CD4-positive, alpha-beta T cell treated with Interleukin-2 at 100 ng/mL for 4 hours (primary cell): ENCODE measurements at places on chromosomes 1 and 21.

- DNase-seq, result no peak
Observed at GRCh38 chr1:228345201-228345930, 61.3 kb downstream of the TRIM11 start.

- DNase-seq, result no peak
Observed at GRCh38 chr1:39485046-39485803, 6.2 kb upstream of the BMP8A start.

DNA sequence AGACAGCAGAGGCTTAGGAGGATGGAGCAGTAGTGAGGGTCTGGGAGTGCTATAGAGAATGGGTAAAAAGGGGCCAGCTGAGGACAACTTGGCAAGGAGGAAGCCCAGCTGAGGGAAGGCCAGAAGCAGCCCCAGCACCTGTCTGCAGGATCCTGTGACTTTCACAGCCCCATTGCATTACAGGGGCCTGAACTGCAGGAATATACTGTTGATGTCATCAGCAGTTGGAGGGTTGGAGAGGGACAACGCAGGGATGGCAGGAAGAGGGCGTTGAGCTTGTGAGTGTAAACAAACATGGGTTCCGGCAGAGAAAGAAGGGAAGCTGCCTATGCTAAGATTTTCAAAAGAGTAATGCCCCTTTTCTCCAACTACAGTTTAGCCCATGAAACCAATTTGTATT lies 628.5 kb downstream of the SMYD3 start:
- DNase-seq, result no peak

DNA sequence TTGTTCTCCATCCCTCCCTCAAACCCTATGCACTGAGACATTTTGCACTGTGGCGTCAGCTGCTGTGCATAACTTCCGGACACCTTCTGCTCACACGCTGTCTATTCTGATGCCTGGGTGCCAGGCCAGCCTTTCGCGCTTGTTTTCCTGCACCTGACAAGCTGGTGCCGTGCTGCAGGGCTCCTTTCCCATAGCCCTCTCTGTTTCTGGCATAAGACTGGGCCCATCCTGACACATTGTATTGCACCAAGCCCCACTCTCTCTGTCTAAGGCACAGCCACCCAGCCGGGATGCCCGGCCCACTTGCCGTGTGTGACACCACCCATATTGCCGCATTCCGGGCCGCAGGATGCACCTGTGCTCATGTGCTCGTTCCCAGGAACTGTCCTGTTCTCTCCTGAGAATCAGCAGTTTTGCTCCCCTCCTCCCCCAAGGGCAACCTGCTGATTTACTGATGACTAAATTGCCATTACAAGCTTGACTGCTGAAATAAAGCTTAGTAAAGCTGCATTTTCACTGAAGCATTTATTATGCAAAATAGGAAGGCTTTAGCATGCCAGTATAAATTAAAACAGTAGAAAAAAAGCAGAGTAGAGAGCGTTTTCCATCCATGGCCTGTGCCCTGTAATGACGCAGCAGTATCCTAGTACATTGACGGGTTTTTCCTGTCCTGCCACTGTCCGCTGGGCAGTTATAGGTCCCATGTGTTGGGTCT lies 88.0 kb downstream of the CD247 start:
- no peak for DNase-seq

DNA sequence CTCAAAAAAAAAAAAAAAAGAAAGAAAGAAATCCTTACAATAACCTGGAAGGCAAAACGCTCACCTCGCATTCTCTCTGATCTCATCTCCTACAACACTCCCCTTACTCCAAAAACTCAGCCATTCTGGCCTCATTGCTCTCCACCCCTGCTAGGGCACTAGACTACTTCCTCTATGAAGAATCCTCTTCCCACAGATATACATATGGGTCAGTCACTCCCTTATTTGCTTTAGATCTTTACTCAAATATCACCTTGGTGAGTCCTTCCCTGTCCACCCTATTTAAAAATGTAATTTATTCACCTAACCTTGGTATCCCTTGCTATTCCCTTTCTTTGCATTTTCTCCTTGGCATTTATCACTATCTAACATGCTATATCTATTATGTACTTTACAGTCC lies 24.6 kb upstream of the KIF1B start:
- no peak for DNase-seq

DNA sequence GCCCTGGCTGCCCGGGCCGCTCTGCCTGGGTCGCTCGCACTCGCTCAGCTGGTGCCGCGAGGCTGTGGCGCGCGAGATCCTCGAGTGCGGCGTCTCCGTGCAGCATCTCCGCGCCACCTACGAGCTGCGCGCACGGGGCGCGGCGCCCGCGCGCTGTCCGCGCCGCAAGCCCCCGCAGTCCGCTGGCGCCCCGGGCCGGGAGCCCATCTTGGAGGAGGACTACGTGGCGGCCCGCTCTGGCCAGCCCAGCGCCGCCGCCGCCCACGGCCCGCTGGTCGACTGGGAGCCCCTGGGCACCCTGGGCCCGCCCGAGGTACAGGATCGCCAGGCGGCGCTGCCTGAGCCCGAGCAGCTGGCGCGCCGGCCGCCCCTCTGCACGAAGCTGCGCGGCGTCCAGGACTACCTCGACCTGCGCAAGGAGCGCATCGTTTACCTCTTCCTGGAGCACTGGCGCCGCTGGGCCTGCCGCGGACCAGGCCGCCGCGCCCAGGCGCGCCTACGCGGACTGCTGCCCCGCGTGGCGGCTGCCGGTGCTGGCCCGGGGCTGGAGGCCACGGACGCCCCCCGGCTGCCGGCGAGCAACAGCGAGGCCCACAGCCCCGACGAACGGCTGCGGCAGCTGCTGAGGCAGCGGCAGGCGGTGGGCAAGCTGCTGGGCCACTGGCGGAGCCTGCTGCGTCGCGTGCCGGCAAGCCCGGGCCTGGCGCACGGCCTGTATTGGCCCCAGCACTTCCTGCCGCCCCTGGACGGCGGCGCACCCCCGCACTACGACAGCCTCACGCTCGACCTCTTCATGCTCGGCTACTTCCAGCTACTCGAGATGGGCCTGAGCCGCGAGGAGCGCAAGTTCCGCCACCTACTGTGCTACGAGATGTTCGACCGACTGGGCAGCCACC lies 10.9 kb downstream of the TNFRSF25 start:
- DNase-seq, result peak; percentile 47

GRCh38 chr1:100452641-100453040 lies 85.3 kb upstream of the GPR88 start:
- DNase-seq, result peak; percentile 80

GRCh38 chr1:1344655-1345361 lies 4.4 kb downstream of the DVL1 start:
- DNase-seq, result peak; percentile 70

DNA sequence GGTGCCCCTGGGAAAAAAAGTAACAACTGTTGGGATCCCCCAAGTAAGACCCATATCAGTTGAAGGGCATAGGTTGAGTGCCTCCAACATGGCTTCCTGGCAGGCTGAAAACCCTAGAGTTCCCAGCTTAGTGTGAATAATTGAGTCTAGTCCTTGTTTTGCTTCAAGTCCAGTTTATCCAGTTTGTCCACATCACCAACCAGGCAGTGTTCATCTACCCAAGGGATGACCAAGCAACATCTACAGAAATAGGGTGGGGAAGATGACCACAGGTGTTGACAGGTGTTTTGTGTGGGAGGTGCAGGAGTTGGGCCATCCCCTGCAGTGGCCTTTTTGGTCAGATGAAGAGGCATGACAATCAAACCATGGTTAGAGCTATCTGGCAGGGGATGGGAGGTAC lies 54.3 kb upstream of the ERO1B start:
- DNase-seq, result no peak

DNA sequence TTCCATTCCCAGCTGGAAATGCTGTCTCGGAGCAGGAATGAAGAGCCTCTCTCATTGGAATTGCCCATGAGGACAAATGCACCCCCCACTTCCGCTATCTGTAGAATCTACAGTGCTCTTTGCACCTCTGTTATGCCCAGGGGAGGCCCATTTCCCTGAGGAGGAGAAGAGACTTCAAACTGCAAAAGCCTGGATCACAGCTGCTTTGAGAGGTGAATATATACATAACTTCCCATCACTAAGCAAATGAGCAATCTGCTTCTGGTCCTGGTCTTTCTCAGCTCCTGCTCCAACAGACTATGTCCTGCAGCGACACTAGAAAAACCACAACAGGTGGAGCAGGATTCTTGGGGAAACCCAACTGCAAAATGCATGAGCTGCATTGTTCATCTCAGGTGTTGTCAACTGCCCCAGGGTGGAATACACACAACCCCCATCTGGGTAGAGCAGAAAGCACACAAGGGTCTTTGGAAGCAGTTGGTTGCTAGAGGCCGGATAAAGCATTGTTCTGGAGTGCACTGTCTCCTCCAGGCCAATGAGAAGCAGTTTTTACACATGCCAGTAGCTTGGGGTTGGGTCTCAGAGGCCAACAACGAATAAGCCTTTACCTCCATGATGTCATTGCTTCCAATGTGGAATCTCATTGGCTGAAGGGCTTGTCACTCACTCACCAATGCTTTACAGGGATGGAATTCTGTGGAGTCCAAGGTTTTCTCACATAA lies 67.7 kb upstream of the RAB4A start:
- DNase-seq, result no peak

GRCh38 chr1:76727520-76727919 lies 139.8 kb upstream of the ST6GALNAC5 start:
- DNase-seq, result no peak

DNA sequence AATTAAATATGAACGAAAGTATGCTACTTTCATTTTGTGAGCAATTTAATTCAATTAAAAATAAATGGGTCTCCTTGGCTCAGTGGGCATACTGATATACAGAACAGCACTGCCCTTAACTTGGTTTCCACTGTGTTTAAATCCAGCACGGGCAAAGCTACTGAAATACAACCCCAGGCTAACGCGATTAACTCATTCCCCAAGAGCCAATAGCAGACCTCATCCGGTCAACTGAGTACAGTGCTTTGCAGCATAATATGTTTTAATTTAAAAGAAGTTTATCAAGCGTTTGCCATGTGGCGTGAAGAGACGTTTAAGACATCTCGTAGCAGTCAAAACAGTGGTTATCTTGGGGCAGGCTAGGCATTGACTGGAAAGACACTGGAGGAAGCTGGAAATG lies 118.6 kb downstream of the PROX1 start:
- no peak for DNase-seq

DNA sequence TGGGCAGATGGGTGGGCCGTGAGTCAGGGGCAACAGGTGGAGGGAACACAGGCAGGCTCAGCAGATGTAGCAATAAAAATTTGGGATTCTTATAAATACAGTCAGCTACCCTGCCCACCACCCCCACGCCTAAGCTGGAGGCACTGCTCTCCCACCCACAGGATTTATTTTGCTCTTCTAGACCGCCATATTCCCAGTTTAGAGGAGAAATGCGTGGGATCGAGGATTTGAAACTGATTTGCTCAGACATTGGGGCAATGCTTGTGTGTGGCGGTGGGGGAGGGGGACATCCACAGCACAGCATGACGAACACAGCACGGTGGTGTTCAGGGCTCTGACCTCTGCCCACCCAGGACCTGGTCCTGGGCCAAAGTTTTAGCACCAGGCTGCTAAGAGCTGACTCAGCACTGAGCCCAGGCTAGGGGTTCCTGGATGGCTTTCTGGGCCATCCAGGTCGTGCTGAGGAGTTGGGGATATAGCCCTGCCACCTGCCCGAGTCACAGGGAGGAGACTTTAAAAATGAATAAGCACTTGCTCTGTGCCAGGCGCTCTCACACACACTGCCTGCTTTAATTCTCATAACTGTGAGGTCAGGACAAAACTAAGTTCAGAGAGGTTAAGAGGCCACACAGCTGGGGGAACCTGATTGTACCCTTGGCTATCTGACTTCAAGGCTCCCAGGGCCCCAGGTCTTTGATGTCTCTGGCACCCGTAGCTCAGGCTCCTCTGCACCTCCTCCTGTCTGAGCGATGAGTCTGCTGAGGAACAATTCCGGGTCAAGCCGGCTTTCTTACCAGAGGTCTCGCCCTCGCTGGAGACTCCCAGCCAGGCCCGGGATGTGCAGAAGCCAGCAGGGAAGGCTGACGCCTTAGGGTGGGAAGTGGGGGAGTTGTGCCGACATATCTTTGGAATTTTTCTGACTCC lies 29.4 kb upstream of the CSF1 start:
- DNase-seq, result no peak

GRCh38 chr1:201528631-201529252 lies 10.2 kb upstream of the NAV1 start:
- no peak for DNase-seq

DNA sequence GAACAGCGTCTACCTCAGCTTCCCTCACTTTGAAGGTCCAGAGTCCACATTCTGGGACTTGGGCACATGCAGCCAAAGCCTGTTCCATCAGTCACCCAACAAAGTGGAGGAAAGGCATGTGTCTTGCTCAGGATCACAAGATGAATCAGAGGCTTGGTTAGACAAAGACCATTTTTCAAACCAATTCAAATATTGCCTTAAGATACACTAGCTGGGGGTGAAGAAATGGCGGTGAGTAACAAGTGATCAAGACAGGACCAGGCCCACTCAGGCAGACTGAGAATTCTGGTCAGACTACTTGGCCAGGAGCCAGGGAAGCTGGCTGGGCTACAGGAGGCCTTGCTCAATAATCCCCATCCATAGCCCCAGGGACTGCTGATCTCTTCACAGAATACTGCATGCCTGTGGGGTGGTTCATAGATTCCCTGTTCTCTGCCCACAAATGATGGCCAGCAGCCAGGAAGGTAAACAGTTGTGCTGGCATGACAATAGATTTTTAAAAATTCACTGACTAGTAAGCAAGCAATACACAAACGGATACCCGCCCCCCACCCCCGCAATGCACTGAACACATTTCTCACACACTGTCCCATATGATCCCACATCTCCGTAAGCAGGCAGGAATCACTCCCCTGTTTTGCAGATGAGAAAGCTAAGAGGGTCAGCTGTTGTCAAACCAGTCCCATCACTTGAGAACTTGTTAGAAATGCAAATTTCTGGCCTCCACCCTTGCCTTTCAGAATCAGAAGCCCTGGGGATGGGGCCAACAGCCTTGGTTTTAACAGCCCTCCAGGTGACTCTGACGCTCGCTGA lies 27.2 kb downstream of the ERI3 start:
- no peak for DNase-seq

- DNase-seq, result no peak
Observed at GRCh38 chr21:34519016-34519415, 7.0 kb upstream of the KCNE1 start.

GRCh38 chr1:230169454-230170152 lies 102.6 kb downstream of the GALNT2 start:
- no peak for DNase-seq

DNA sequence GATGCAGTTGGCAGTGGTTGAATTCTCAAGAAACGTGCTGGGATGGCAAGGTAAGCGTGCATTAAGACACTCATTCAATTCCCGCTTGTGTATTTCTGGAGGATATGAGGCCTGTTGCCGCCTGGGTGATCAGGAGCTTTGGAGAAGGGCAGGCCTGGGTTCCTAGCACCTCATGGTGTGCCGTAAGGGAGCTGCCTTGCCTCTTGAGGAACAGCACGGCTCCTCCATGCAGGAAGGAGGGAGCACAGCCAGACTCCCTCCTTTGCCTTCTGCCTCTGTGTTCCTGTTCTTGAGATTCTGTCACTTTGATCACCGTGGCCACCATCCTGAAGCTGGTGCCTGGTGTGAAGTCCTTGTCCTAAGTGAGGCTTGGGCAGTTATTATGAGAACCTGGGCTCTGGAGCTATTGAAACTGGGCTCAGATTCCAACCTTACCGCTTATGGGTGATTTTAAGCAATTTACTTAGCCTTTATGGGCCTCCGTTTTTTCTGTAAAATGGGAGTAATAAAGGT lies 18.3 kb downstream of the SLFNL1 start:
- DNase-seq, result no peak
